Head of caudate nucleus (tissue), 42 donors: ENCODE measurements at places on chromosomes 13 and 19.

GRCh38 chr19:3548606-3549005 is 8.8 kb downstream of the MFSD12 start:
- no peak for DNase-seq

GRCh38 chr19:6065685-6066374 is 44.5 kb downstream of the RFX2 start:
- no peak for DNase-seq

DNA sequence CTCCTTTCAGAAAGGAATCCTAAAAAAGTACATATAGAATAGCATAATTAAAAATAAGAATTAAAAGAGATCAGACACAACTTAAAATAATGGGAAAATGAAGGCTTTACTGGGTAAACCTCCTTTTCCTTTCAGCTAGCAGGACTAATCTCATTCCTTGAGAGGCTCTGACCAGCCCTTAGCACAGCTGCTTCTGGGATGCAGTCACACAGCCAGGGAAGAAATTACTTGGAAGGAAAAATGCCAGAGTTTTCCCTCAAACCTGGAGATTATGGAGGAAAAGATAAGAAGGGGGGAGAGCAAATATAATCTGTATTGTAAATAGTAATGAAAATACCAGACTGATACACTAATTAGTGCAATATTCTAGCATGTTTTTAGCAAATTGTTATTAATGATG is 91.8 kb downstream of the LRCH1 start:
- DNase-seq, result no peak

DNA sequence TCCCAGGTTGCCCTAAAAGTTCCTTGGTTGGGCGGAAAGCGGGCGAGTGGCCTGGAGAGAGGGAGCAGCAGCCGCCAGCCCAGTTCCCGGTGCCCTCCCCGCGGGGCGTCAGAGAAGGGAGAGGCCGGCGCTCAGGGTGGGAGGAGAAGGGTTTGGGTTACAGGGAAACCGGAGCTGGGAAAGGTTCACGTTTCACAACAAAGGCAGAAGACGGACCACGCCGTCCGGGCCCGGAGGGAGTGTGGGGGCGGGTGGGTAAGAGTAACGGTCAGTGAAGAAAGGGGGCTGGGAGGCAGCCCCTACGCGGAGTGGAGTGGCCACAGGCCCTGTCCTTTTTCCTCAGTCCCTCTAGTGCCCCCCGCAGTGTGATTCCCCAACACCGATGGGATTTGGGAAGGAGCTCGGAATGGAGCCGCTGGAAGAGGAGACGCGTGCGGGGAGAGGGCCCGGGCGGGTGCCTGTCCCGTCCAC is 1.6 kb downstream of the SIX5 start:
- DNase-seq, result no peak
